ENCODE measurements at places on chromosomes 6 and 20. TPM values are rescaled to one million over a fixed set of nuclear protein-coding genes. Genes with fewer than 3 reads are reported as not detected.

MACROD2 gene
- total RNA-seq: 3.1 TPM

SLC13A3 gene
- 2.4 TPM for total RNA-seq

GRCh38 chr6:166553563-166554271, 32.8 kb downstream of the RAMACL start:
- H3K4me1 ChIP-seq: peaks cover 5% of the 10 kb centered on the region
- H3K36me3 ChIP-seq: no peaks in the 10 kb centered on the region
- H3K27ac ChIP-seq: peak overlapping the region; percentile 38
- no peak overlapping the region for H3K4me3 ChIP-seq
- no peak for DNase-seq

DNA sequence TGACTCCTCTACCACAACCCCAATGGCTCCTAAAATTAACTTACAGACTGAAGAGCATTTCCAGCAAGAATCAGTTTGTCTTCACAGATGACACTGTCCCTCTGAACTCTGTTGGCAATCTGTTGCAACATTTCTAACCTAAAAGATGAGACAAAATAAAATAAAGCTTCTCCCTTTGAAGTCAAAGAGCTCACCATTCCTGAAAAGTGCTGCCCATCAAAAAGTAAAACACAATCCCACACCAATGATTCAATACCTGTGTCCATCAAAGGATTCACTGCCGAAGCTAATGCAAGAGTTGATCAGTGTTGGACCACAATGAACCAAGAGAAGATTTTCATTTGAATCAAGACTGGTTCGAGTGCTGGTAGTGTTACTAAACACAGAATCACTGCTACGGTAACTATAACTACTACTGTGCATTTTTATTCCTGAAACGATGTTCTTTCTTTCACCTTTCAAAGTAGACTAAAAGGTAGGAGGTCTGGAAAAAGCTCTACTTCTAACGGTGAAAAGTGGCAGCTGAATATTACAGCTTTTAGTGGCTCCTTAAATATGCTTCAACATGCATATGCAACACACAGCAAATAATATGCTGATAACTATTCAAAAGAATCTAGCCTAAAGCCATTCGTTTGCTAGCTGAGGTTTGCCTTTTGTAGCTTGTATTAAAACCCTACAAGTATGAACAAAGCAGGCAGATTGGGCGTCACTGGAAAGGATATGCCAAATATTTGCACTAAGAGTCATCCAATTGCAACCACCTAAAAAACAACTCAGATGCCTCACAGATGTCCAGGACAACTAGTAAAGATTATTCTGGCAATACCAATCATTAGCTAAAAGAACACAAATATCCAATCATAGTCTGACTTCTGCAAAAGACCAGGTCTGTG, at the start of gene DST:
Gene DST, minus strand, starts transcription at position 524 of the 896 bp plus-strand sequence.
- no peaks in the 10 kb centered on the region for H3K4me1 ChIP-seq
- peak; percentile 19 for DNase-seq
- peak within 1 kb of the TSS; percentile 36 for H3K27ac ChIP-seq
- H3K4me3 ChIP-seq: no peak within 1 kb of the TSS

- no peak overlapping the region for H3K27ac ChIP-seq
- no peak overlapping the region for H3K4me3 ChIP-seq
- DNase-seq: no peak
- peaks cover 6% of the 10 kb centered on the region for H3K4me1 ChIP-seq
- no peaks in the 10 kb centered on the region for H3K36me3 ChIP-seq
These were observed 37.0 kb upstream of the ASCC3 start for GRCh38 chr6:100918152-100918551.

DNA sequence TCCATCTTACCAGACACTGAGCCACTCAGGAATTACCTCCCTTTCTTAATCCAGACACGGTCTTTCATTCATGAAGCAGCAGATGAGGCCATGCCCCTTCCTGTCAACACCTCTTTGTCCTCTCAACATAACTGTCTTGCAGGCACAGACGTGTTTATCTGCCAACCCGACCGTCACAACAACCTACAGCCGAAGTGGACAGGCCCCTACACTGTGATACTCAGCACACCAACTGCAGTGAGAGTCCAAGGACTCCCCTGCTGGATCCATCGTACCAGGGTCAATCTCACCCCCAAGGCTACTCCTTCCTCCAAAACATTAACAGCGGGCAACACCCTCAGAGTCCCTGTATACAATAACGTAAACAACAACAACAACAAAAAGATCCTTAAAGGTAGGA, 30.6 kb upstream of the ULBP3 start:
- no peak for DNase-seq
- H3K36me3 ChIP-seq: no peaks in the 10 kb centered on the region
- no peak overlapping the region for H3K27ac ChIP-seq
- H3K4me1 ChIP-seq: no peaks in the 10 kb centered on the region
- H3K4me3 ChIP-seq: no peak overlapping the region

DNA sequence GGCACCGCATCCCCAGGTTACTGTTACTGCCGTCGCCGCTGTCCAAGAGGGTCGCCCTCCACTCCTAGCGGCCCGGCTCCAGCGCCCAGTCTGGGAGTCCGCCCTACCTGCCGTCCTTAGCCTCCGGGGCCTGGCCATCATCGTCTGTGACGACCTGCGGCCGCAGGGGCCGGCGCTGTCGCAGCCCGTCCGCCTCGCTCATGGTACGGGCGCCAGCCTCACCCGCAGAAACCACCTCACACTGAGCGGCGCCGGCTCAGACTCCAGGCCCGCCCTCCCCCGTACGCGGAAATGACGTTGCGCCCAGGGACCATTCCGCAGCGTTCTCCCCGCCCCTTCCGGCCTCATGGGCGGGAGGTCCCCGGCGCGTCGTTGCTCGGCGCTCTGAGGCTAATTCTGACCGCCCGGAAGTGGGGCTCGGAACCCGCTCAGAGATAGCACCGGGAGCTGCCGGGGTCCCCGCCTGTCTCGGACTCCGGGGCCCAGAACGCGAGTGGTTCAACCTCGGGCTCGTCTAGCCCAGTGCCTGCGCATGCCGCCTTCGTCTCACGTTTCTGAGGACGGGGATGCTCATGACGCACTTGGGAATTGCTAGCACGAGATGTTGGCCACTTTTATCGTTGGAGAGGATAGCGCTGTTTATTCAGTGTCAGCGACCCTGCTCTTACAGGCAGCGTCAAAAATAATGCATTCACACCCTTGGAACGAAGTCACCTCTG, at the start of gene APMAP:
Gene APMAP, minus strand, starts transcription at position 265 of the 719 bp plus-strand sequence. Its CDS starts 63 bp downstream, at position 202.
- no peaks in the 10 kb centered on the region for H3K36me3 ChIP-seq
- peaks cover 9% of the 10 kb centered on the region for H3K4me1 ChIP-seq
- peak within 1 kb of the TSS; percentile 65 for H3K4me3 ChIP-seq
- peak; percentile 97 for DNase-seq
- peak within 1 kb of the TSS; percentile 96 for H3K27ac ChIP-seq
- H3K27me3 ChIP-seq: no peaks in the 10 kb centered on the region

All from hepatocyte (in vitro differentiated cells).